Activated T-helper 9 cell treated with anti-CD3 and anti-CD28 coated beads, Interleukin-2, amount 50 U/mL, for 16 hours (primary cell): ENCODE measurements at places on chromosomes 11 and 22.

- no peak for DNase-seq
These were observed 36.3 kb upstream of the SORL1 start for GRCh38 chr11:121415856-121416255.

GRCh38 chr11:62573006-62573591 is 592 bp downstream of the EEF1G start:
- no peak for DNase-seq

DNA sequence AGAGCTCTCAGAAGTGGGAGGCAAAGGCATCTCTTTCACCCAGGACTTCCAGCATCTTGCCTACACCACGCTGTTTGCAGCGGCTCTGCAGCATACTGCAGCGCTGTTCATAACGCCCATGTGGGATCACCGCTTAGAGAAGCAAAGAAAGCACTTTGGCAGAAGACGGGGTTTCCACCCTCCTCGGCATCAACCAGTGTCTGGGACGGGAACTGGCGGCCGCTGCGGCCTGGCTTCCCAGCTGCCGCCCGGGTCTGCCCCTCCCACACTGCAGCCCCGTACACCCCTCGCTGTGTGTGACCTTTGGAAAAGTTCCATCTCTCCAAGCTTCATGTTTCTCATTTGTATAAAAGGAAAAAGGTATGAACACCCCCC is 545 bp upstream of the TIRAP start:
- DNase-seq, result no peak

DNA sequence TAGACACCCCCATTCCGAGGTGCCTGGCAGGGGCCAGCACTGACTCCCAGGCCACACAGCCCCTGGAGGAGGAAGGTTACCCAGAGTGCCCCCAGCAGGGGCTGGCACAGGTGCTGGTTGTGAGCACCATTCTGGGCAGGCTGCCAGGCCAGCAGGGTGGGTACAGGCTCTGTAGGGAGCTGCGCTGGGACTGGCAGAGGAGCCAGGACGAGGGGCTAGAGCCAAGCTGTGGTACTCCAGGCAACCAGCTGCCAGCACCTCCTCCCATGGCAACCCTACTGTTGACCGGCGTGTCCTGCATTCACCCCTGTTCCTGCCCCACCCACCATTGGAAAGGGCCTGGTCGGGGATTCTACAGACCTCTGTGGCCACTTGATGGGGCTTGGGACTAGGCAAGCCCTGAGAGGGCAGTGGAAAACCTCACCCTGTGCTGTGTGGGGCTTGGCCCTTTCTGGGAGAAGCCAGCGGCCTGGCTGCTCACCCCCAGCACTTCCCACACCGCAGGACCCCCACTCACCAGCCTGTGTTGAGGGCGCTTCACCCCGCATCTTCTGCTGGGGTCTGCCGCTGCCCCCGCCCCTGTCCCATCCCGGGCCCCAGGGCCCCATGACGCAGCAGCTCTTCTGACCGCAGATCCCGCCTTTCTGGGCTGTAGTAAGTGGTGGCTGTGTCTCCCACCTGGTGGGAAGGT is 1.9 kb downstream of the CLDN5 start:
- no peak for DNase-seq
